ENCODE measurements at places on chromosomes 1 and 21. TPM values are rescaled to one million over a fixed set of nuclear protein-coding genes. Genes with fewer than 3 reads are reported as not detected.

DNA sequence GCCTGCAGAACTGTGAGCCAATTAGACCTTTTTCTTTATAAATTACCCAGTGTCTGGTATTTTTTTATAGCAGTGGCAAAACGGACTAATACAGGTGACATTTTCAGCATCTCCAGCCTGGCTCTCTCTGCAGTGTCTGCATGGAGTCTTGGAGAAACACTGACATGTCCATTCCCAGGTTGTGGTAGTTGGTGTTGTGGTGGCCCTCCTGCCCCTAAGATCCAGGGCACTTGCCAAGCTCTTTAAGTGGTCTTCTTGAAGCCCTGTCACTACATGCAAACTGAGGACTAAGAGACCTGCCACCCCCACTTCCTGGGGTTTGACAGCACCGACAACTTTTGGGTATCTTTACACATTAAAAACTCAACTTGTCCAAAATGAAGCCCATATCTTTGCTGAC lies 419.4 kb downstream of the NPHP4 start:
- no peaks in the 10 kb centered on the region for H3K36me3 ChIP-seq
- no peaks in the 10 kb centered on the region for H3K4me1 ChIP-seq
- DNase-seq = no peak
- H3K27ac ChIP-seq = no peak overlapping the region
- no peaks in the 10 kb centered on the region for H3K27me3 ChIP-seq

Gene TAS1R1
- total RNA-seq = not detected

Gene AGMAT
- 0.21 TPM for total RNA-seq

GRCh38 chr1:27142464-27142863 lies 12.5 kb downstream of the SLC9A1 start:
- no peak overlapping the region for H3K4me3 ChIP-seq
- no peaks in the 10 kb centered on the region for H3K27me3 ChIP-seq
- no peak for DNase-seq
- H3K27ac ChIP-seq = no peak overlapping the region

Gene PTAFR
- total RNA-seq = 6.5 TPM

- no peaks in the 10 kb centered on the region for H3K27me3 ChIP-seq
- H3K4me3 ChIP-seq = no peak overlapping the region
- no peak overlapping the region for H3K27ac ChIP-seq
- H3K4me1 ChIP-seq = peaks cover 42% of the 10 kb centered on the region
- DNase-seq = no peak
Observed at GRCh38 chr1:161162052-161162451, 2.8 kb downstream of the USP21 start.

Gene RNF186
- total RNA-seq = not detected

Gene FAM177B
- total RNA-seq = 3.1 TPM

GRCh38 chr1:55244476-55245099 lies 29.4 kb upstream of the USP24 start:
- H3K27me3 ChIP-seq = no peaks in the 10 kb centered on the region
- H3K4me1 ChIP-seq = no peaks in the 10 kb centered on the region
- DNase-seq = no peak
- H3K4me3 ChIP-seq = no peak overlapping the region

Gene STPG1
- total RNA-seq = 4.0 TPM

DNA sequence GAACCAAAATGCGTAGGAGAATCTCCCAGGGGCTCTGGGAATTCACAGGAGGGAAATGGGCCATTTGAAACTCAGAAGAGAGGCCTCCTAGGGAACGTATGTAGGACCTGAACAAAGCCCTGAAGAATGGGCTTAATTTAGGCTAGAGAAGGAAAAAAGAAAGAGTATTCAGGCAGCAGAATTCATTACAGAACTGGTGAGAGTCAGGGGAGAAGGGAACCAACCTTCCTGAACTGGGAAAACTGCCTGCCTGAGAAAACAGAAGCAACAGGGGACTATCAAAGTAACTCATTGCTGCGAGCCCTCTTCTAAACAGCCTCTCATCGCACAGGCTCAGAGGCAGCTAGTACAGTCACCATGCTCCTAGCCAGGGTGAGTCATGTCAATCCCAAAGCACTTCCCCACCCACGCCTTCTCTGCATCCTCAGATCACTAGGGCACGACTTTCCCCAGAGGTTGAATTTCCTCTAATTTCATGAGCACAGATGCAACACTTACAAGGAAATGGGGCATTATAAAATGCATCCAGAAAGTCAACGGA lies 98.1 kb downstream of the ADSS2 start:
- no peaks in the 10 kb centered on the region for H3K4me1 ChIP-seq
- no peaks in the 10 kb centered on the region for H3K36me3 ChIP-seq
- peak; percentile 40 for DNase-seq

Gene KDM1A
- total RNA-seq = 23.4 TPM

DNA sequence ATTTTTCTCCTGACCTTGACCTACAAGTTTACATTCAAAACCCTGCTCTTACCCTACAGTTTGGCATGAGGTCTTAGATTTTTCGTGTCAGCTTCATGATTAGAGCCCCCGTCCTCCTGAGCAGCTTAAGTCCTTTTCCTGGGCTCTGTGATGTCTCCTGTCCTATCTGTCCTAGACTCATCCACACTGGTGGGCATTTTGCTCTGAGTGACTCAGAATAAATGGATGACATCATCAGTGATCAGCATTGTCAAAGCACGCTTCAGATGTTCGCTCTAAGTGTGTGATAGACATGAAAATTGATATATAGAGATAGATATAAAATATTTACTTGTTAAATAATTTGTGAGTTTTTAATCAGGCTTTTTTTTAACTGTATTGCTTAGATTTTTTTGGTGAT lies 21.8 kb downstream of the RGS13 start:
- H3K4me1 ChIP-seq = no peaks in the 10 kb centered on the region
- no peak overlapping the region for H3K27ac ChIP-seq
- no peaks in the 10 kb centered on the region for H3K36me3 ChIP-seq
- no peaks in the 10 kb centered on the region for H3K27me3 ChIP-seq

GRCh38 chr21:32337206-32337605 lies 38.6 kb downstream of the MRAP start:
- peaks cover 62% of the 10 kb centered on the region for H3K36me3 ChIP-seq
- H3K27ac ChIP-seq = no peak overlapping the region
- DNase-seq = no peak
- no peaks in the 10 kb centered on the region for H3K27me3 ChIP-seq

DNA sequence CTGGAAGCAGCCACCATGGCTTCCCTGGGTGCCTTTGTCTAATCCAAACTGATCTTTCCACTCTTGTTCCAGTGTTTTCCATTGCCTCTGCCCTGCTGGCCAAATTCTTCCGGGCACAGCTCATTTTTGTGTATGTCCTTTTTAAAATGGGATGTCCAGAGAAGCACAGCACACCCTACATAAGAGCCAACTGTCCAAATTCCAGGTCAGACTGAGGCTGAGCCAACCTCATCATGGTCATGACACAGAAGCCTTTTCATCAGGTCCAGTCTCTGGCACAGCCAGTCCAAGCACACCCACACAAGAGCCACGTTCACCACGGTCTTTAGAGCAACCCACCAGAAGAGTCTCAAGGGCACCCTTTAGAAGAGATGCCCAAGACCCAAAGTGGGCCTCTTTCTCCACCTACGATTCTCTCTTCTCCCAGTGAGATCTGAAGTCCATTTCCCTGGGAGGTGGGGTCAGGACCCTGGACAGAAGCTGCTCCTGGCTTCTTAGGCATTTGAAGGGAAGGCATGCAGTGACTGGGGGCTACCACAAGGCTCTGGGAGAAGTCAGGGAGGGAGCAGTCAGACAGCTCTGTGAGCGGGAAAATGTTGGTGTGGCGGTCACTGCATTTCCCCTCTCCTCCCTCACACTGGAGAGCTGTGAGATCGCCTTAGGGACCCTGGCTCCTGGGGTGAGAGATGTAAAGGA lies 53.2 kb downstream of the SYT2 start:
- H3K4me3 ChIP-seq = no peak overlapping the region
- no peak for DNase-seq
- no peak overlapping the region for H3K27ac ChIP-seq
- H3K36me3 ChIP-seq = no peaks in the 10 kb centered on the region
- no peaks in the 10 kb centered on the region for H3K27me3 ChIP-seq

DNA sequence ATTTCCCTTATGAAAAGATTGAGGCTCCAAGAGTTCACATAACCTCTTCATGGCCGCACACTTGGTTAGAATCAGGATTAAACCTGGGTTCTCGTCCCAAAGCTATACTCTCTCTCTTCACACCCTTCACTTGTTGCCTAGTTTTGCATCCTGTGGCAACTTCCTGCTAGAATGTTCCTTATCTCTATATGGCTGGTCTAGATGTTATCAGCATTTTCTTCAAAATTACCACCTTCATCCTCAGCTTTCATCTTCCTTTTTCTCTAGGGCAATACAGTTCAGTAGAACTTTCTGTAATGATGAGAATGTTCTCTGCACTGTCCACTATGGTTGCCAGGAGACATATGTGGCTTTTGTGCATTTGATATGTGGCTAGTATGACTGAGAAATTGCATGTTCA lies 31.1 kb upstream of the BCAR3 start:
- no peak for DNase-seq
- H3K4me1 ChIP-seq = peaks cover 40% of the 10 kb centered on the region
- H3K36me3 ChIP-seq = no peaks in the 10 kb centered on the region
- H3K27ac ChIP-seq = no peak overlapping the region
- H3K4me3 ChIP-seq = no peak overlapping the region

- DNase-seq = no peak
- no peaks in the 10 kb centered on the region for H3K4me1 ChIP-seq
- no peak overlapping the region for H3K27ac ChIP-seq
- H3K27me3 ChIP-seq = no peaks in the 10 kb centered on the region
- no peak overlapping the region for H3K4me3 ChIP-seq
- no peaks in the 10 kb centered on the region for H3K36me3 ChIP-seq
Observed at GRCh38 chr1:30315185-30315960, 408.0 kb downstream of the MATN1 start.

Gene RHBDL2
- 0.85 TPM for total RNA-seq

Gene BTBD8
- total RNA-seq = 12.9 TPM

Gene LRRN2
- total RNA-seq = 0.63 TPM

GRCh38 chr21:42112238-42112637 lies 41.1 kb downstream of the UMODL1 start:
- no peak overlapping the region for H3K27ac ChIP-seq
- no peak overlapping the region for H3K4me3 ChIP-seq
- H3K36me3 ChIP-seq = no peaks in the 10 kb centered on the region

Gene S100A1
- not detected for total RNA-seq

DNA sequence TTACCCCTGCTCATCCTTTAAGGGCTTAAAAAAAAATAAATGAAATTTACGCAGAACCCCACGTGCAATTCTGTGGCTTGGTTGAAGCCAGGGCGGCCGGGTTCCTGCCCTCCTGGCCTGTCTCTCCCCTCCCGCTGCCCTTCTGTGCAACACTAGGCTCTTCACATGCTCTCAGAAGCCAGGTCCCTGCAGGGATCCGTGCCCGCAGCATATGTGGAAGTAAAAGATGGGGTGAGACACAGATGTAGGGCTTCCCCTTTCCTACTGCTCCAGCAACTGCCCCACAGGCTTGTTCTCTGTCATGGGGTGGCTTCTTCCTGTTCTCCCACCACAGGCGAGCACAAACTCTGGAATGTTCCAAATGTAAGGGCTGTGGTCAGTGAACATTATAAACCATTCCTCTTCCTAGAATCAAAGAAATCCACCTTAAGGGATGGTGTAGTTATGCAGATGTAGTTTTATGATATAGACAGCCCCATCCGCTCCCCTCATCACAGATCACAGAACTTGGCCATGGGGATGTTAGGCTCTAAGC lies 535.4 kb downstream of the KIF26B start:
- no peaks in the 10 kb centered on the region for H3K4me1 ChIP-seq
- no peak for DNase-seq
- no peak overlapping the region for H3K27ac ChIP-seq
- no peaks in the 10 kb centered on the region for H3K36me3 ChIP-seq
- H3K4me3 ChIP-seq = no peak overlapping the region
- no peaks in the 10 kb centered on the region for H3K27me3 ChIP-seq

Gene SYTL1
- total RNA-seq = 4.1 TPM

All from thoracic aorta (tissue), 2 donors.